ENCODE measurements at places on chromosomes 2 and 18.

DNA sequence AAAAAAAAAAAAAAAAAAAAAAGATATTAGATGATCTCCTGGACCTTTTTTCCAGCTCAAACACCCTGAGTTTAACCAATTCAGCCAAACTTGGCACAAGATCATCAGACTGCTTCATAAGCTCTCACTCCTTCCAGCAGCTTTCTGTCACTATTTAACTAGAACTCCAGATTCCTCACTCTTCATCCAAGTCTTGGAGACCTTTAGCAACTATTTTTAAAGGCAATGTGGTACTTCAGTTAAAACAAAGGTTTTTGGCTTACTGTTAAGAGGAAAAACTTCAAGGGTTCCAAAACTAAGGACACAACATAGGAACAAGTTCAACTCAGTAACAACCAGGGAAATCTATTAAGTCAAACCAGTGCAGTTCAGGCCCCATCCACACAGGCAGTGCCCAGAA lies 23.2 kb downstream of the LAMA1 start:
- DNase-seq: no peak

GRCh38 chr2:39127973-39128372 lies 7.1 kb upstream of the SOS1 start:
- DNase-seq: peak; percentile 80

DNA sequence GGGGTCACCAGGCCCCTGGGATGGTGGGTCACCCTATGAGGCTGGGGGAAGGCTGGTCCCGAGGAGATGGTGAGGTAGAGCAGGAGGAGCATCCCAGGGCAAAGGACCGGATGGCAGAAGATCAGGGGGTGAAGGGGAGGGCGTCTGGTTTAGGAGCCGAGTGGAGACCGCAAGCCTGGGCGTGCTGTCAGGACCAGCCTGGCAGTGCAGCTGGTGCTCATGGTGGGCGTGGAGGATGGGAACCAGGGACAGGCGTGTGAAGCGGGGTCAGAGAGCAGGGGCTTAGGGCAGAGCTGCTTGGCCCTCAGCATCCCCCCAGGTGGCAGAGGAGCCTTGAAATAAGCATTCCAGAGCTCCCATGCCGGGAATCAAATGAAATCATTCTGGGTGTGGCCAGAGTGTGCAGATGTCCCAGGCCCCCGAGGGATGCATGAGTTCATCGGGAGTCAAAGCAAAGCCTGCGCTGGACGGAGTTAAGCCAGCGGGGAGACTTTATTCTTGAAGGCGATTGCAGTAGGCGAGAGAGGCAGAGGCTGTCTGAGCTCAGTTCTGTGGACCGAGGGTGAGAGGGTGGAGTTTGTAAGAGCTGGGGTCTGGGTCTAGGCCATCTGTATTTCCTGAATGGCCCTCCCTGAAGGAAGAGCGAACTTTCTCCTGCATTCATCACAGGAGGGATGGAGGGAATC lies 33.1 kb upstream of the MBP start:
- no peak for DNase-seq

GRCh38 chr2:218063486-218063885 lies 5.6 kb upstream of the RUFY4 start:
- DNase-seq: no peak

DNA sequence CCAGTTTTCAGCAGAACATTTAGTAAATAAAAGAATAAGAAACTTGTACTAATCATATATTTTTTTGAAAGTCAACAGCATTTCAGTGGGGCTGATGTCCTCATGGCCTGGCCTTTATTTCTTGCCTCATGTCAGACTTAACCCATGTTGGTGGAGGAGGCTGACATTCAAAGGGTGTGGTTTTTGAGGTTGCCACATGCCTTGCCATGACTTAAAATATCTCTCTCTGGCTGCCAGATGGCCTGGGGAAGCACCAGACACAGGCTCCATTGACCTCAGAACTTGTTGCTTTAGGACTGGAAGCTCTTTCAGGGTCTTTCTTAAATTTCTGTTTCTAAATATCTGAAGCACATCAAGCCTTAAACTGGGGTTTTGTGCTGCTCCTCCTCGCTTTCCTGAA lies 32.5 kb upstream of the CD28 start:
- no peak for DNase-seq

DNA sequence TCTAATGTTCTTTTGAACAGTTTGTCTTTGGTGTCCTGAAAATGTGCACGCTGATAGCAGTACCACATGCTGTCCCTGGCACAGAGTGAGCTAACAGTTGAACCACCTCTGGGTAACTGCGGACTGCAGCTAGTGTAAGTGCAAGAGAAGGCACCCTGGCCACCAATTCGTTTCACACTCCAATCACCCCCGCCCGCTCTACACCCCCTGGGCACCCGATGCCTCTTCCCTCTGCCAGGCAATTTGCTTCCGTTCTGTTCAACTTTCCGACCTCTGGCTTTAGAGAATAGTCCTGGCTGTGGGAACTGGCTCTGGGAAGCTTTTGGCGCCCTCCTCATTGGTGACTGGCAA lies 1.4 kb downstream of the DOCK10 start:
- DNase-seq: no peak

DNA sequence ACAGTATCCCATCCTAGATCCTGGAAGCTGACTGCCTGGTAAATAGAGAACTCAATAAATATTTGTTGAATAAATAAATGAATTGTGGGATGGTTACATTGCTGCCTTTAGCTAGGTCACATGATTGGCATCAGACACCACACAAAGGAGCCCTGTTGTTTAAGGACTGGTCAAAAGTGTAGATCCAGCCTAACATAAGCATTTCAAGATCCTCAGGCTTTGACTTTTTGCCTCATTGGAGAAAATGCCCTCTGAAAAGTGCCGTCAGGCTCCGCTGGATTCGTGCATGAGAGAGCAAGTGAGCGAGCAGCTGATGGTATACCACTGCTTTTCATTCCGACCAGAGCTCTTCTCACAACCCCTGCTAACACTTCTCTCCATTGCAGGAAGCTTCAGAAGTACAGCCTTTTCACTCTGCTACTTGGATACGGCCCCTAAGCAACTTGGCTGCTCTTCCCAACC lies 1.3 kb upstream of the ZNF24 start:
- DNase-seq: no peak

Measured in epithelial cell of prostate (primary cell).